GM12892 (cell line): ENCODE measurements at places on chromosomes 16 and 17.
A peak's percentile ranks its signal among the peaks of the same experiment; 100 is the strongest.

DNA sequence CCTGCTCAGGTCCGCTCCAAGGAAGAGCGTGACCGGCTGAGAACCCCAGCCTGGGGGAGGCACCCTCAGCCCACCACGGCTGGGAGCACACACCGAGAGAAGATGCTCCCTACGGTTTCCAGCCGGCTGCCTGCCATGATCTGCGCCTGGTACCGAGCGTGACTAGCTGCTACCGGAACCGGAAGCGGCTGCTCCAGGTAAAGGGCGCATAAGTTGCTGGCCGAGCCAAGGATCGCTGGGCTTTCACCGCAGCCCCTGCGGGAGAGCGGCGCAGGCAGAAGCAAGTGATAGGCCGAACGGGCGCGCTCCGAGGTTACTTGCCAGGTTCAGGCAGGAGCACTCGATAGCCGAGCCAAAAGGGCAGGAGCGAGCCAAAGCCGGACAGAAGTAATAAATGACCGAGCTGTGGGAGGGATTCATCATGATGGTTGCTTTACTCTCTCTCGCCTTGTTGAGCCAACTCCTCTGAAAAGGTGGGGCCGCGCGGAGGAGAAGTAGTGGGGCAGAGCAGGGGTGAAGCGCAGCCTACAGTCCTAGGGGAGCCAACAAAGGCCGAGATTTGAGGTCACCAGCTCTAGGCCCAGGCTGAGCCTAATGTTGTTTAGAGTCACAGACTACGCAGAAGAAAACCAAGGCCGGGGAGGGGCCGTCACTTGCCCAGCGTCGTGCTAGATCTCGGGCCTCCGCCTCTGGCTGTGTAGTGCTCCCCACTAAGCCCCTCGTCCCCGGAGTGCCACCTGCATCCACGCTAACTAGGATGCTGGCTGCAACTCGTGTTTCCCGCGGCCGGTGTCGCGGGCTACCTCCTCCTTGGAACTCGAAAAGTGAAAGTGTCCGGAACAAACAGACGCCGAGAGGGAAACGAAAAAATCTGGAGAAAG, at the start of gene MRPS23:
Gene MRPS23, minus strand, starts transcription at position 171 of the 881 bp plus-strand sequence. Its CDS starts 34 bp downstream, at position 137.
- DNase-seq = peak; percentile 88

GRCh38 chr16:49484451-49484849, 110.8 kb downstream of the C16orf78 start:
- DNase-seq = peak; percentile 77

DNA sequence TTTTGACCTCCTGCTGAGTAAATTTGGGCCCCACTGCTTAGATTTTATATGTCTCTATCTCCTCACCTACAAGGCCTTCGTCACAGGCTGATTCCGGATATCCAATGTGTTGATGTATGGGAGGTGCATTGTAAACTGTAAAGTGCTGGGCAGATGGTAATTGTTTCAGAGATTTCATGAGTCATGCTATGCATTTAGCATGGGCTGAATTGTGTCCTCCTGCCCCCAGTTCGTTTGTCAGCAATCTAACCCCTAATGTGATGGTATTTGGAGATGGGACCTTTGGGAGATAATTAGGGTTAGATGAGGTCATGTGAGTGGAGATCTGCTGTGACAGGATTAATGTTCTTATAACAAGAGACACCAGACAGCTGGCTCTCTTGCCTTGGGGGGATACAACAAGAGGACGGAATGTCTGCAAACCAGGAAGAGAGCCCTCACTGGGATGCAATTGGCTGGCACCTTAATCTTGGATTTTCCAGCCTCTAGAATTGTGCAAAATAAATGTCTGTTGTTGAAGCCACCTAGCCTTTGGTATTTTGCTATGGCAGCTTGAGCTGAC, 101.8 kb upstream of the NLRP1 start:
- DNase-seq = no peak

DNA sequence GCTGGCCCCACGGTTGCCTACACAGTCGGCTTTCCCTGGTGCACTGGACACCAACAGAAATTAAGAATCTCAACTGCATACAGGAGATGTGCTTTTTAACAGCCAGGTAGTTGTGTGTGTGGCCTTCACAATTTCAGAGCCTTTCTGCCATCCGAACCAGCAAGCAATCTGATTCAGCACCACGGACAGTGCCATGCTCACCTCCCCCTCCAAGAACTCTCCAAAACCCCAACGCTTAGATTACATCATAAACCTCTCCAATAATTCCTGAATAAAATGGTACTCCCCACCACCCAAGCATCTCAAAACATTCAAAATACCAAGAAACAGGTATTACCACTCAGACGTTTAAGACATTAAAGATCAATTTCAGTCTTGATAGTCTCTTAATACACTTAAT, 31.8 kb downstream of the USP7 start:
- DNase-seq = no peak

- no peak for DNase-seq
Measured at GRCh38 chr16:51648526-51648925, 497.5 kb upstream of the SALL1 start.
